NCI-H748 treated with DMSO at 0.1 percent for 48 hours (cell line): ENCODE measurements at places on chromosomes 3 and 15.

DNA sequence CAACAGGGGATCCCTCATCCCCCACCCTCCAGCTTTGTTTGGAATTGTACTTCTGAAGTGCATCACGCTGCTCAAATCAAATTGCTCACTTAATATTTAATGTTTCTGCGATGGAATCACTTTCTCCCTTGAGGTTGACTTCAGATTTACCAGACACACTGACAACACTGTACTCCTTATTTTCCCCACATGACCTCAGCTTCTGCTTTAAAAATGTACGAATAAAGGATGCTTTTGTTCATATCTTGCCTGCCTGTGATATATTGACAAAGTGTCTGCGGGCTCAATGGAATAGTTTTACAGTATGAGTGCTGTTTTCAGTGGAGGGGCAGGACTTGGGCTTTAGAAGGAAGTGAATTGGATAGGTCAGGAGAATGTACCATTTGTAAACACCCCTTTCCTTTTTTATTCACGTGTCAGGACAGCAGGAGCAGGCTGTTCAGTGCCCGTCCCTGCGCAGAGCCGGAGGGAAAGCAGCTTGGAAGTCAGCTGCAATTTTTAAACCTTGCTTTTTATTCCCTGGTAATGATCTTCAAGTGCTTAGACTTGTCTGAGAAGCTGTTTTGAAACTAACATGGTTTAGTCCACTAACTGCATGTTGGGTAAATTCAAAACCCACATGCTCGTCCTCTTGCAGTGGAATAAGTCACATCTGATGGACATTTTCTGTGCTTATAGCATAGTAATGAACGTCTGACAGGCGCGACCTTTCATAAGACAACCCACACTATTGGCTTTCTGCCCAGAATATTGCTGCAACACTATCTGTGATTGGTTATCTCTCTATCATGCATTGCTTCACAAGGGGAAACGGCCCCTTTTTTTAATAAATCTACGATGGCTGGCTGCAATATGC, 29.9 kb downstream of the MBNL1 start:
- DNase-seq: no peak

- no peak for DNase-seq
Observed at GRCh38 chr3:140165781-140166180, 230.8 kb downstream of the CLSTN2 start.

- DNase-seq: no peak
Observed at GRCh38 chr3:144636833-144637232, 665.2 kb downstream of the DIPK2A start.

DNA sequence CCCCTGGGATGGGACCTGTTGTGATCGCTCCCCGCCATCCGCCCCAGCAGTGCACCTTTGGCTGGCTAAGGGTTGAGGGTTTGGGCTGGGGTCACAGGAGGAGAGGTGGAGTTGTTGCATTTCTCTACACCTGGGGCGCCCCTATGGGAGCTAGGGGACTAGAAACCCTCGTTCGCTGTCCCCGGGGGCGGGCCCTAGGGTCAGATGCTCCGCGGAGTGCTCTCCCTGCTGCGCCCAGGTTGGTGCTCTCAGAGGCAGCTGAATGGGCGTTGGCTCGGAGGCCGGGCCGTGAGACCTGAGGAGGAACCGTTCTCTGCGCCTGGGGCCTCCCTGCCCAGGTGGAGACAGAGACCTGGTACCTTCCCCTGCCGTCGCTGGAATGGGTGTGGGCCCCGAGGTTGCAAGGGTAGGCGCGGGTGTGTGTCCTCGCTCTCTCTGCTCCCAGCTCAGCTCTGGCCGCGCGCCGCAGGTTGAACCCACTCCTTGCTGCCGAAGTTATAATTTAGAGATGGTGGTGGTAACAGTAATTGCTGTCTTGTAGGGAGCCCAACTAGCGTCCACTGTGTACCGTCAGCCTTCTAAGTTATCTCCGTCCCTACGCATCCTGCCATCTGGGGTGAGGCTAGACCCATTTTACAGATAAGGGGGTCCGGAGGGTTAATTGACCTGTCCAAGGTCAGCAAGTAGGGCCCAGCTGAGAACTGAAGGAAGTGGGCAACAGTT, 965 bp downstream of the FLNB start:
- no peak for DNase-seq

DNA sequence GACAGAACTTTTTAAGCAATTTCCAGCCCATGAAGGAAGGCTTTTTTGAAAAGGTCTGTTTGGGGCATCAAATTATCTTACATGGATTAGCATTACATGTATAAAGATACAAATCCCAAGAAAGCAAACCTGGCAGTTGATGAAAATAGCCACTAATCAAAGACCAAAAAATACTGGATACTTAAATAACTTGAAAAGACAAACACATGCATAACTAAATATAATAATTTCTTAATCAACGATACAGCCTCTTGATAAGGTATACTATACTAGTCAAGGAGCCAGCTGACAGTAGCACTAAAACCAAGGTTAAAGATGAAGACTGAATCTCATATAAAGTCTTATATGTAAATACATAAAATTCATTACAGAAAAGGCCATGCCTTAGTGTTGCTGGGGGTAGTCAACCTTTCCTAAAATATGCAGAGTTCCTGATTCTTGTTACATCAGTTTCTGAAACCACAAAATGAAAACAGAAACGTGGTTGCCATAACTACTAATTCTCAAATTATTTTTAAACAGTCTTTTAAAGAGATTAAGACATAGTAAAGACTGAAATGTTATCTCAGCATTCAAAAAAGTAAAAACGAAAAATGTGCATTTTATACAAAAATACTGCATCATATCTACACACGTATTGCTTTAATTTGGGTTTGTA, 2.0 kb downstream of the ANKRD28 start:
- DNase-seq: no peak
